Amygdala (tissue), 56 donors: ENCODE measurements at places on chromosomes 12 and 14.

DNA sequence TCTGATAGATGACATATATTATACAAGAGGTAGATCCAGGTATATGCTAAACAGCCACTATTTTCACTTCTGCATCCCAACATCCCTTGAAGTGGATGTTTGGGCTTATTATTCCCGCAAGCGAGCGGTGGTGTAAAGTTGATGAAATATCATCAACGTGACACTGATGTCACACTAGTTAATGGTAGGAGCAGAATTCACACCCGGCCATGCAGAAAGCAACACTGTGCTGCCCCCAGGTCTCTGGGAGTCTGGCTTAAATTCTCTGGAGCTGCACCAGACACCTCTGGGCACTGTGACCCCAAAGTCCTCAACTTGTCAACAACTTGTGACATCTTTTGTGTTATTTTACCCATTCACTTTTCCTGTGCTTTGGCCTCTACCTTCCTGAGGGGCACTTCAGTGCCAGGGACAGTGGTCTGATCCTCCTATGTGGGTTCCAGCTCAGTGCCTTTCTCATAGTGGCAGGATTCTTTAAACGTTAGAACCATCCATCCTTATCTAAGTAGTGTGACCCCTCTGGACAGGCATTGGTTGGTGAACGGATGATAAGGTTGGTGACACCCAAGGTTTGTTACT is 952 bp downstream of the DRAM1 start:
- no peak for DNase-seq

DNA sequence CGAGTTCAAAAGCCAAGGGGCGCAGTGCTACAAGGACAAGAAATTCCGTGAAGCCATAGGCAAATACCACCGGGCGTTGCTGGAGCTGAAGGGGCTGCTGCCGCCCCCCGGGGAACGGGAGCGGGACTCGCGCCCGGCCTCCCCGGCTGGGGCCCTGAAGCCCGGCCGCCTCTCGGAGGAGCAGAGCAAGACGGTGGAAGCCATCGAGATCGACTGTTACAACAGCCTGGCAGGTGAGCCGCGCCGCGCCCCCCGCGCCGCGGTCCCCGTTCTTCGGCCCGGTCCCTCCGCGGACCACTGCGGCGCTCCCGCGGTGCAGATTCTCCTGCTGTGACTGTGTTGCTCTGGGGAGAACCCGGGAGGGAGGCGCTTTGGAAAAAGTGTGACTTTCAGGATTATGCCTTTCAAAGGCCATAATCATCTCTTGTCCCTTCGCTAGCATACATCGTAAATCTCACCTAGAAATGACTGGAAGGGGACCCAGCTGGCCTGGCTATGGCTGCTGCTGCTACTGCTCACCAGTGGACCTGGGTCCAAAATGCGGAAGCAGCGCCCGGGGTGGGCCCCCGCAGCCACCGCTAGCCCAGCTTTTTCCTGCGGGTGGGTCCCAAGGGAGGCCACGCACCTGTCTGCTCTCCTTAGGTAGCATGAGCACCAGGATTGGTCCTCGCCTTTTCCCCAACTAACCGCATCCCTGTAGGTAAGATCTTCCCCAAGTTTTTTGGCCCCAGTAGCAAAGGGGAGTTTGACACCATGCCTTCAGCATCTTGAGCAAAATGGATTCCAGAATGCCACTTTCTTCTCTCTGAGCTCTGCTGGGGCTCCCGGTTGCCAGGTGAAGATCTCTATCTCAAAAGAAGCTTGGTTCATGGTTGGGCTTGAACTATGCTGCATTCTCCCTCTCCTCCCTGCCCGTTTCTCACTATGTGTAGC is 853 bp downstream of the TTC9 start:
- no peak for DNase-seq

DNA sequence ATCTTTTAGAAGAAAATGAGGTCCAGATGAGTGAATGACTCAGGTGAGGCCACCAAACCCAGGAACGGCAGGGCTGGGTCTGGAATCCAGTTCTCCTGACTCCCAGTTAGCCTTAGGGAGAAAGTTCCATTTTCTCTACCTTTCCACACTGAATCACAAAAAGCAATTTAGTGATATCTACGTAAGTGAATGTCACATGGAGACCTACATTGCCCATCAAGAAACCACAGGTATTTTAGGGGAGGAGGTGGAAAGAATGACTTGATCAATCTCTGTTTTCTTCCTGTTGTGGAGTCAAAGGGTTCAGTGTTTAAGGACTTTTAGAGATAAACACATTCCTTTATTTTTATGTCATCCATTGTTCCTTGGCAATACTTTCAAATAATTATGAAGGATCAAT is 106.9 kb upstream of the PTPRB start:
- no peak for DNase-seq

DNA sequence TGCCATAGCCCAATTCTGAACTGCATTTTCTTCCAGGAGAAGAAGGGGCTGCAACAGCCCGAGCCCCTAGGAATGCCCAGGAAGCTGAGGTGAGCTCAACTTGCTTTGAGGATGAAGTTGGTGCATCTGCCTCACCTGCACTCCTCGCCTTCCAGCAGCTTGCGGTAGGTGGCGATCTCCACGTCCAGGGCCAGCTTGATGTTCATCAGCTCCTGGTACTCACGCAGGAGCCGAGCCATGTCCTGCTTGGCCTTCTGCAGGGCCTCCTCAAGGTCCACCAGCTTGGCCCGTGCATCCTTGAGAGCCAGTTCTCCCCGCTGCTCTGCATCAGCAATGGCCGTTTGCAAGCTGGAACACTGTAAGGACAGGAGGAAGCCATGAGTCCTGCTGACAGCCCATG is 6.0 kb downstream of the KRT75 start:
- no peak for DNase-seq

- no peak for DNase-seq
These were observed 1435.9 kb upstream of the TMEM132C start for GRCh38 chr12:126830778-126831680.

- no peak for DNase-seq
These were observed 249.9 kb upstream of the FLRT2 start for GRCh38 chr14:85280074-85280473.

- no peak for DNase-seq
These were observed 55.2 kb downstream of the ERO1A start for GRCh38 chr14:52640137-52640536.

- DNase-seq = no peak
These were observed 309.2 kb upstream of the KITLG start for GRCh38 chr12:88889326-88890110.

- DNase-seq = no peak
These were observed 2.1 kb downstream of the SIX4 start for GRCh38 chr14:60722107-60722356.

GRCh38 chr12:75543529-75543928 is 32.1 kb upstream of the KRR1 start:
- DNase-seq = no peak

DNA sequence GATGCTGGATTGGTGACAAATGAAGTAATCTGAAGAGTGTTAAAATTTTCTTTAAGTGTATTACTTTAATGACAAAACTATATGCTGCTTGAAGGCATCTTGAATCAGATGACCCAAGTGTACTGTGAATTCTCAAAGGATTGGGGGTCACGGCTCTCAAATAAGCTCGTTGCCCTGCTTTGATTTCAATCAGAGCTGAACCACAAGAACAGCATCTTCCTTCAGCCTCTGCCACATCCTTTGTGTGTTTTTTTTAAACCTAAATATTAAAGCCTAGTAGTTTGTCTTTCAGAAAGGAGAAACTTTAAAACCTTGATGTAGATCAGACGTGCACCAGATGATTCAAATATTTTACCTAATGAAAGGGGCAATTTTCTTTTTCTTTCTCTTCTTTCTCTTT is 11.7 kb downstream of the ELK3 start:
- no peak for DNase-seq

DNA sequence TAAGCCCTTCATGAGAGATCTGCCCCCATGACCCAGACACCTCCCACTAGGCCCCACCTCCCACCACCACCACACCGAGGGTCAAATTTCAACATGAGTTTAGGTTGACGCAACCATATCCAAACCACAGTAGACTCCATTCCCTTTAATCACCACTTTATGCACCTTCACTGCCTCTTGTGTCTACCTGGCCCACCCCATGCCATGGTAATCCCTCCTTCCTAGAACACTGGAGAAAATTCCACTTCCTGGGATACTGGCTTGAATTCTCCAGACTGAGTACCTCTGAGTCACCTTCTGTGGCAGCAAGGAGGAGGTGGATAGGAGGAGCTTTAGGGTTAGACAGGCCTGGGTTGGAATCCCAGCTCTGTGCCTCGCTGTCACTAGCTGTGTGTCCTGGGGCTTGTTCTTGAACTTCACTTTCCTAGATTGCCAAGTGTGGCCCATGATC is 26.1 kb upstream of the CIPC start:
- DNase-seq = no peak

- DNase-seq = no peak
These were observed 344.4 kb downstream of the SEC23A start for GRCh38 chr14:38758661-38759060.

GRCh38 chr14:61350427-61351270 is 29.3 kb downstream of the PRKCH start:
- no peak for DNase-seq
